ENCODE measurements at places on chromosomes 12 and 14. TPM values are rescaled to one million over a fixed set of nuclear protein-coding genes. Genes with fewer than 3 reads are reported as not detected.

Gene GPR137C
- 0.11 TPM for total RNA-seq

Gene TAS2R43
- total RNA-seq, result 0.79 TPM

Gene COCH
- 0.82 TPM for total RNA-seq

Gene INHBE
- not detected for total RNA-seq

Gene MORN3
- total RNA-seq, result 1.2 TPM

Gene ISM2
- total RNA-seq, result not detected

Gene PKP2
- 0.18 TPM for total RNA-seq

Gene SMOC1
- not detected for total RNA-seq

Gene CCDC177
- not detected for total RNA-seq

Gene PAX9
- 0.08 TPM for total RNA-seq

Gene VDR
- total RNA-seq, result 83.5 TPM

Gene IRAK3
- total RNA-seq, result 0.13 TPM

Gene CEBPE
- total RNA-seq, result not detected

Gene MYH7
- total RNA-seq, result not detected

Gene C1S
- 1.6 TPM for total RNA-seq

Gene GZMH
- total RNA-seq, result 116 TPM

Gene CCDC38
- 0.33 TPM for total RNA-seq

Gene CCDC175
- not detected for total RNA-seq

Gene ADAM20
- 0.08 TPM for total RNA-seq

Gene ZNF10
- 2.4 TPM for total RNA-seq

Gene USP44
- 2.2 TPM for total RNA-seq

Gene OR4E2
- not detected for total RNA-seq

Gene SMCO2
- total RNA-seq, result not detected

Gene KRR1
- total RNA-seq, result 157 TPM

Gene TIMELESS
- total RNA-seq, result 35.2 TPM

Gene KRT71
- total RNA-seq, result not detected

Gene RIC8B
- total RNA-seq, result 8.6 TPM

Gene RAB15
- total RNA-seq, result 3.5 TPM

Gene MAP1LC3B2
- total RNA-seq, result 1.5 TPM

Gene RFX4
- total RNA-seq, result not detected

Gene TMEM121
- 14.4 TPM for total RNA-seq

Gene SMIM41
- total RNA-seq, result not detected

Gene CLECL1
- 12.1 TPM for total RNA-seq

Gene VWF
- total RNA-seq, result 0.71 TPM
